ENCODE measurements at places on chromosomes 6 and 20. TPM values are rescaled to one million over a fixed set of nuclear protein-coding genes. Genes with fewer than 3 reads are reported as not detected.

Gene BCAS1
- polyA plus RNA-seq: 29.2 TPM

DNA sequence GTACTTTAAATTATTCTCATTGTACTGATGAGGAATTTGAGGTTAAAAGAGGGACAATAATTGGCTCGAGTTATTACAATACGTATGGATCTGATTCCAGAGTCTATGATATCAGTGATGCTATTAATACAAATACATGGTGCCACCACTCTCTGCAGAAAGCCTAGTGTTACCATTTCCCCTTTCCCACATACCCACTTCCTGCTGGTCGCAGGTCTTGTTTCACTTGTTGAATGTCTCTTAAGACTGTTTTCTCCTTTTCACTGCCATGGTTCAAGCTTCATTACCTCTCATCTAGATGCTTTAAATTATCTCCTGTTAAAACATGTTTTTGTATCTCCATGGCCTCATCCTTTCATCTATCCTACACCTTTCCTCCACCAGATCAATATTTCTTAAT lies 62.0 kb downstream of the FHL5 start:
- DNase-seq: no peak
- H3K36me3 ChIP-seq: no peaks in the 10 kb centered on the region
- no peak overlapping the region for H3K4me3 ChIP-seq
- no peaks in the 10 kb centered on the region for H3K4me1 ChIP-seq

GRCh38 chr6:96878143-96878542 lies 19.5 kb downstream of the NDUFAF4 start:
- no peak overlapping the region for H3K27ac ChIP-seq
- H3K36me3 ChIP-seq: no peaks in the 10 kb centered on the region
- no peak overlapping the region for H3K4me3 ChIP-seq
- H3K27me3 ChIP-seq: no peaks in the 10 kb centered on the region

- H3K4me3 ChIP-seq: no peak overlapping the region
- H3K4me1 ChIP-seq: peaks cover 3% of the 10 kb centered on the region
- no peaks in the 10 kb centered on the region for H3K36me3 ChIP-seq
- no peaks in the 10 kb centered on the region for H3K27me3 ChIP-seq
These were observed 83.3 kb downstream of the SYCP2 start for GRCh38 chr20:59850018-59850641.

Measured in large intestine (tissue), 12 donors.